ENCODE measurements at places on chromosomes 4 and X. TPM values are rescaled to one million over a fixed set of nuclear protein-coding genes. Genes with fewer than 3 reads are reported as not detected.

Gene ZNF732
- not detected for total RNA-seq

Gene F8A3
- 1.1 TPM for total RNA-seq

DNA sequence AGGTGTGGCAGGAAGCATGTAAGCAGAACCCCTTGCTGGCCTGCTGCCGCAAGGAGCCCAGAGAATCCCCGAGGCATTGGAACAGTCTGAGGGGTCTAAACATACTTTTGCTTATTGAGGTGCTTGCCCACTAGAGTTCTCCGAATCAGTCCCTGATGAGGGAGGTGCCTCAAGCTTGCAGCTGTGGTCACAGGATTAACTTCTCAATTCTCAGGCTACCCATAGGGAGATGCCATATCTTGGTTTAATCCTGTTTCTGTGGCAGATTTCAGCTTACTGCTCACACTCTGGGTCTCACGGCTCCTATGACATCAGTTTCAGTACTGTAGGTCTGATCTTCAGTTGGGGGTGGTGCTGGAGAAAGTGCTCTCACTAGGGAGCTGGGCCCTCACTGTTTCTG lies 39.9 kb downstream of the CCNG2 start:
- no peak for DNase-seq

DNA sequence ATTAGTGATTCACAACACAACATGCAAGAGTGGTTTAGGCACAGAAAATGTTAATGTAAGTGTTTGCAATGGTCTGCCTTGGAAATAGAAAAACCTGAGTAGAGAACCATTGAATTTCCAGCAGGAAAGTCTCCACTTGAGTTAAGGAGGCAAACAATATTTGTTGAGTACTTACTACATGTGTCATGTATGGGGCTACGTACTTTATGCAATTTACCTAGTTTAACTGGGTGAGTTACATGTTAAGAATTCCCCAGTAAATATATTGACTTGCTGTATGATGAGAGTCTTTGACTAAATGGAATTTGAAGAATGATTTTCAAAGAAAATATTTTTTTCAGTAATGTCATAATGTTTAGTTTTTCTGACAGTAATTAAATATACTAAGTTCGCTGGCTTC lies 7.8 kb upstream of the NPNT start:
- no peak for DNase-seq

- no peak for DNase-seq
Observed at GRCh38 chr4:142824368-142824767, 21.7 kb downstream of the INPP4B start.

- no peak for DNase-seq
Observed at GRCh38 chrX:109372291-109372690, 109.6 kb downstream of the GUCY2F start.

GRCh38 chr4:82889287-82889686 lies 1.7 kb downstream of the SEC31A start:
- no peak for DNase-seq

GRCh38 chrX:38438321-38438720 lies 85.9 kb downstream of the OTC start:
- DNase-seq, result no peak

DNA sequence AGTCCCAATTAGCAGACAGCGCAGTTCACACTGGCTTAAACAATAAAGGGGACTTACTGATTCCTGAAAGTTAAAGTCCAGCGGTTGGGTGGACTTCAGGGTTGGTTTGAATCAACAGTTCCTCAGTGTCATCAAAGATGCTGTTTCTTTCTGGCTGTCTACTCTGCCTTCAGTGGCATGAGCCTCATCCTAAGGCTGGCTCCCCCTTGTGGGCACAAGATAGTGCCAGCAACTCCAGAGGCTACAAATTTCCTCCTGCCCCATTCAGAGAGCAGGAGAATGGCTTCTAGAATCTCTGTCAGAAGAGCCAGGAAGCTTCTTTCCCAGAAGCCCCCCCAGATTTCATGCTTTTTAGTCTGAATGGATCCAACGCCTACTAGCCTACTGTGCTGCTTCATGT lies 82.4 kb upstream of the MTM1 start:
- DNase-seq, result no peak

- no peak for DNase-seq
Observed at GRCh38 chrX:12002876-12003275, 135.4 kb upstream of the FRMPD4 start.

GRCh38 chr4:76548704-76549103 lies 113.7 kb downstream of the SHROOM3 start:
- DNase-seq, result no peak

GRCh38 chr4:108933046-108933445 lies 170.2 kb upstream of the ETNPPL start:
- no peak for DNase-seq

DNA sequence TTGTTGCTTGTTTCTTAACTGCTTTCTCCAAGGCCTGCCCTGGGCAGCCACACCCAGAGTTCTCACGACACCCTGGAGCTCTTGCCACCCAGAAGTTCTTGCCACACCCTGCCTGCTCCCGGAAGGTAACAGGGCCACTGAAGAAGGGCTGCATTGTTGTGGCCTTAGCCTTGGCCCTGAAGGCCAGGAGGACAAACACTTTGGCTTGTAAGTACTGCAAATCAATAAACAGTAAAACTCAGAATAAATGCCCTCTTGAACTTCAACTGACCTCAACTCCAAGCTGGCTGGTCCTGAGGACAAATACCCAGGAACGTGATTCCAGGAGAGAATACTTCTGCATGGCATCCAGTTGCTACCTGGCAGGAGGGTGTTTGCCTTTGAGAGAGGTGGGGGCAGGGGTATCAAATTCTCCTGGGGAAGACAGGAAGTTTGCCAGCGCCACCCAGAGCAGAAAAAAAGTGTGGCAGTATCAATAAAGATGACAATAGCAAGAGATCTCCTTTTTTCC lies 54.1 kb downstream of the TLR10 start:
- DNase-seq, result no peak

GRCh38 chrX:103357871-103358270 lies 1.6 kb downstream of the TCEAL9 start:
- DNase-seq, result no peak

- DNase-seq, result no peak
Observed at GRCh38 chr4:172898715-172899114, 269.9 kb upstream of the GALNT7 start.

DNA sequence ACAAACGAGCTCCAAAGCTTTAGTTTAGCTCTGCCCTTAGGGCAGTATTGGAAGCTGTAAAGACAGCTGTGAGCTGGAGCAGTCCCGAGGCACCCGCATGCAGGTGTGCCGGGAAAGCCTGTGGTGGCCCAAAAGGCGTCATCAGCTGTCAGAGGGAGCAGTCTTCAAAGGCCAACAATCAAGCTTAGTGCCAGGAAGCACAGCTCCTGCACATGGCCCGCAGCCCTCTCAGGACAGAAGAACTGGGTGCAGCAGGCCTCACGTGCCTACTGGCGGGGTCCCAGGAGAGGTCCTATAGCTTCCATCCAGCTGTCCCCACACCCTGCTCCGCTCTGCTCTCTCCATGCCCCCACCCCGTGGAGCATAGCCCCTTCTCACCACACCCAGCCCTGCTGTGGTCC lies 92.2 kb upstream of the TRIM2 start:
- DNase-seq, result no peak

GRCh38 chr4:4719436-4719835 lies 140.0 kb upstream of the MSX1 start:
- no peak for DNase-seq

GRCh38 chr4:126427853-126428252 lies 1113.1 kb downstream of the FAT4 start:
- no peak for DNase-seq

GRCh38 chr4:2116687-2117400 lies 57.7 kb downstream of the NAT8L start:
- DNase-seq, result no peak

DNA sequence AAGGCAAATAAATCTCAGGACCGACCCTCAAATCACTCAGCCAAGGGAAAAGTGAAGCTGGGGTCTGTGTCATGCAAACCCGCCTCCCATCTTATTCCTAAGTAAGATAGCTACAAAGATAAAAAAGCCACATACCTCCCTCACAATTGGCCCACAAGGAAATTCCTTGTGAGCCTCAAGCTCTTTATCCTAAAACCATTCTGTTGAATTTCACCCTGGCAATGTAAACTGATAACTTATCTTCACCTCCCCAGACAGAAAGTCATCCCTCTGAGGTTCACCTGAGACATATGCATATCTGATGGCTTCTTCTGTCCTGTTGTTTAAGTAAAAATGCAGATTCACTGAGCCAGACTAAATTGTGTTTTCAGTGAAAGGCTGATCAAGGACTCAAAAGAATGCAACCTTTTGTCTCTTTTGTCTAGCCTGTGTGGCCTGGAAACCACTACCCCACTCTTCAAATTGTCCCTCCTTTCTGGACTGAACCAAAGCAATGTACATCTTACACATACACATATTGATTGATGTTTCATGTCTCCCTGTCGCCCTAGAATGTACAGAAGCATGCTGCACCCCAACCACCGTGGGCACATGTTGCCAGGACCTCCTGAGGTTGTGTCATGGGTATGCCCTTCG lies 91.3 kb downstream of the MFAP3L start:
- no peak for DNase-seq

GRCh38 chr4:159150396-159150795 lies 47.5 kb downstream of the RAPGEF2 start:
- no peak for DNase-seq
